Activated gamma-delta T cell (primary cell): ENCODE measurements at places on chromosomes 6 and 20.

DNA sequence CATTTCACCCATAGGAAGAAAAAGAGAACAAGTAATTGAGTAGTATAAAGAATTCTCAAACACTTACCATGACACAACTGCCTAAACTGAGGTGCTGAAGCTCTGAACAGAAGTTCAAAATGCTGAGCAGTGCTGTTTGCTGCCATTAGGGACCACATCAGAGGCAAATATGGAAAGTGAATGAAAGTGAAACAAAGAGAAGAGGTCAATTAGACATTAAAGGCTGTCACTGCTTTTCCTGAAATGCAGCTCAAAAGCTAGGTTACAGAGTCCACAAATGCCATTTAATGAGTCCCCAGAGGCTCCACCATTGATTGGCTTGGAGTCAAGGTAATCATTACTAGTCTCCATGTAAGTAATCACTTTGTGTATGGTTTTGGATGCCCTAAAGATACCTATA is 46.1 kb downstream of the POU3F2 start:
- no peak for DNase-seq

- DNase-seq, result no peak
Measured at GRCh38 chr20:49557449-49557848, 10.5 kb downstream of the PTGIS start.

- no peak for DNase-seq
Measured at GRCh38 chr6:38117281-38117680, 297.8 kb downstream of the ZFAND3 start.

- DNase-seq, result no peak
Measured at GRCh38 chr20:41958391-41958790, 340.2 kb upstream of the CHD6 start.

- no peak for DNase-seq
Measured at GRCh38 chr20:21336455-21337151, 33.5 kb downstream of the XRN2 start.
